ENCODE measurements at places on chromosomes 4 and X. TPM values are rescaled to one million over a fixed set of nuclear protein-coding genes. Genes with fewer than 3 reads are reported as not detected.

DNA sequence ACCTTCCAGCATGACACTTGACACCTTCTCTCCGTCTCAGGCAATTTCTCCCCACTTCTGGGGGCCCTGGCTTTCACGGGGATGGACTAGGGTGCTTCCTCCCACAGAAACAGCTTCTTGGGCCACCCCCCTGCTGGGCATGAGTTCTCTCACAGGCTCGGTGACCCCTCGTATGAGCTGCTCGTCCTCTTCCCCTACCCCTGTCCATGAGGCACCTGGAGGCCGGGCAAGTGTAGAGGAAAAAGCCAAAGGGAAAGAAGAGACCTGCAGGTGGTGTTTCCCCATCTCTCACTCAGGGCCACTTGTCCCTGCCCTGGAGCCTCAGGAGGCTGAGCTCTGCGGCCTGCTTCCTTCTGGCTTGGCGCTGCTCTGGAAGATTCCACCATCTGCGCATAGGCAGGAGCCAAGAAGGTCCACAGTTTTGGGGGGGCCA lies 1.9 kb upstream of the RGS12 start:
- H3K36me3 ChIP-seq: no peaks in the 10 kb centered on the region
- peak; percentile 35 for DNase-seq
- H3K27me3 ChIP-seq: no peaks in the 10 kb centered on the region
- no peak overlapping the region for H3K27ac ChIP-seq
- H3K4me1 ChIP-seq: peaks cover 7% of the 10 kb centered on the region
- H3K4me3 ChIP-seq: no peak overlapping the region

DNA sequence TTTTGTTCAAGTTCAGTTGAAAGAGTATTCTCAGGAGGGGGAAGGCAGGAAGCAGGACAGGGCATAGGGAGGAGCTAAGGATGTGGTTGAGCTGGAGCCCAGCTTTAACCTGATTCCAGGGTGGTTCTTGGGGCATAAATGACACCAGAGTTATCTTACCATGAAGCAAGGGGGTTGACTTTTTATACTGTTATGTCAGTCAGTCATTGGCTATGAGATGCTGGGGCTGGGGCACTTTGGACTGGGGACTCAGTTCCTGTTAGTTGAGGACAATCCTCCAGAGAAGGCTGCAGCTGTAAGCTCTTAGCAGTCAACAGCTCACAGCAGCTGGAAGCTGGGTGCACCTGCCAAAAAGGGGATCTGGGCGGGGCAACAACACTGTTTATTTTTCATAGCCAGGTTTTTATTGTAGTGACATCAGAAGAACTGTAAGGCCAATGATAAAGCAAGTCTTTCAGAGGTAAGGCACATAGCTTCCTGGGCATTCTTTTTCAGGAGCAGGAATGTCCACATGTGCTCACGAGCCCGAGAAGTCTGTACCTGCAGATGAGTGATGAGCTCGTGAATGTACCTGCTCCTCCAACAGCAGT lies 78.5 kb downstream of the MID1IP1 start:
- H3K27ac ChIP-seq: no peak overlapping the region
- no peaks in the 10 kb centered on the region for H3K27me3 ChIP-seq
- DNase-seq: no peak
- H3K4me3 ChIP-seq: no peak overlapping the region

DNA sequence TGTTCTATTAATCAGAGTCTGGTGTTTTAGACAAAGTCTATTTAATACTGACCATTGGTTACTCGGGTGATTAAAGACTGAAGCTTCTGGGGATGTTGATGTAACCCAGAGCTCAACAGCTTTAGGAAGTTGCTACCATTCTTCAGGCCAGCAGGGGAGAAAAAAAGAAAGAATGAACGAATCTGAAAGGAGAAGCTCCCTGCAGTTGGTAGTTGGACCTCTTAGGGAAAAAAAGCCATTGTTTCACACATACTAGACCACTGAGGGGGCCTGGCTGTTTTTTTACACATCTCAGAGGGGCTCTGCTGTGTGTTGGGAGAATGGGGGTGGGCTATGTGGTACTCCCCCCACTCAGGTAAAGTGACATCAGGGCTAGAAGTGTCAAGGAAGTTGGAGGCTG lies 378.9 kb downstream of the KCNIP4 start:
- no peaks in the 10 kb centered on the region for H3K27me3 ChIP-seq
- H3K4me1 ChIP-seq: no peaks in the 10 kb centered on the region
- no peaks in the 10 kb centered on the region for H3K36me3 ChIP-seq
- no peak for DNase-seq
- H3K27ac ChIP-seq: no peak overlapping the region
- H3K4me3 ChIP-seq: no peak overlapping the region

GRCh38 chr4:2849267-2850152 lies 5.9 kb downstream of the ADD1 start:
- peaks cover 23% of the 10 kb centered on the region for H3K4me1 ChIP-seq
- no peak overlapping the region for H3K27ac ChIP-seq
- no peak for DNase-seq
- no peaks in the 10 kb centered on the region for H3K27me3 ChIP-seq
- H3K4me3 ChIP-seq: no peak overlapping the region
- no peaks in the 10 kb centered on the region for H3K36me3 ChIP-seq

- H3K4me3 ChIP-seq: no peak overlapping the region
- no peaks in the 10 kb centered on the region for H3K4me1 ChIP-seq
- H3K27me3 ChIP-seq: no peaks in the 10 kb centered on the region
- H3K27ac ChIP-seq: no peak overlapping the region
Measured at GRCh38 chrX:23066588-23067281, 67.0 kb downstream of the DDX53 start.

Gene ZNF711
- total RNA-seq: 5.3 TPM

Gene WDR17
- total RNA-seq: 1.6 TPM

Gene NSUN7
- 6.2 TPM for total RNA-seq

Gene IQCM
- total RNA-seq: not detected

Gene POU4F2
- not detected for total RNA-seq
